ENCODE measurements at places on chromosomes 1 and 21.

DNA sequence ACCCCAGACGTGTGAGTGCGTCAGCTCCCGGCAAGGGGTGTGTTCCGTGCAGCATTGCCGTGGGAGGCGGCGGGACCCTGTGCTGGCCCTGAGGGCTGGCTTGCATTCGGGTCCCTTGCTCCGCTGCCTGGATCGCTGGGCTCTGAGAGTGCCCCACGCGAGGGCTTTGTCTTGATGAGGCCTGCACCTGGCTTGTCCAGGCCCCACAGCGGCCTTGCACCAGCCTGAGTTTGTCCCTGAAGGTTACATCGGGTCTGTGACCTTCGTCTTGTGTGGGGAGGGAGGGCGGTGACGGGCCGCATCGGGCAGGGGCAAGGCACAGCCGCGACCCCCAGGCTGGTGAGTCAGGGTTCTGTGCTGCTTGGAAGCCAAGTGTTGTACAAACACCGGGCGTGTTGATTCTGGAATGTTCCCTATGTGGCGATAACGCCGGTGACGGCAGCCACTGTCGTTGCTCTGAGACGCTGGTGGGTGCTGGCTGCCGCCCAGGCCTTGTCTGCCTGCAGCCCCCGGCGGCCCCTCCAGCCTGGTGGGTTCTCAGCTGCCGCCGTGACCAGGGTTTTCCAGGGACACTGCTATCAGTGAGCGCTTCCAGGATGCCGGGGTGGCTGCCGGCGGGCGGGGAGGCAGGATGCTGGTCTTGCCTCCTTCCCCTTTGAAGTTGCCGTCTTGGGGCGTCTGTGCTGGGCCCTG, 42.9 kb downstream of the SLX9 start:
- DNase-seq = no peak

GRCh38 chr1:225156254-225156653, 226.8 kb downstream of the DNAH14 start:
- no peak for DNase-seq

DNA sequence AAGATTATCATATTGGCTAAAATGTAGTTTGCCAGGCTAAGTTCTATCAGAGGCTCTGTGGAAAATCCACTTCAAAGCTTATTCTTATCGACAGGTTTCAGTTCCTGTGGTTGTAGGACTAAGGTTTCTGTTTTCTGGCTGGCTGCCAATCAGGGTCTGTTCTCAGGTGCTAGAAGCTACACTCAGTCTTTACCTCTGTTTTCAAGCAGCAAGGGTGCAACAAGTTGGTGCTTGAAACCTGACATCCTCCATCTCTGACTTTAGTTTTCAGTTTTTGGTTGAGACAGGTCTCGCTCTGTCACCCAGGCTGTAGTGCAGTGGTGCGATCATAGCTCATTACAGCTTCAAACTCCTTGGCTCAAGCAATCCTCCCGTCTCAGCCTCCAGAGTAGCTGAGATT, 15.3 kb upstream of the TMCO2 start:
- DNase-seq = peak; percentile 42

GRCh38 chr1:41713557-41714327, 205.0 kb downstream of the HIVEP3 start:
- no peak for DNase-seq

- no peak for DNase-seq
Measured at GRCh38 chr1:180137776-180138175, 16.9 kb upstream of the QSOX1 start.

DNA sequence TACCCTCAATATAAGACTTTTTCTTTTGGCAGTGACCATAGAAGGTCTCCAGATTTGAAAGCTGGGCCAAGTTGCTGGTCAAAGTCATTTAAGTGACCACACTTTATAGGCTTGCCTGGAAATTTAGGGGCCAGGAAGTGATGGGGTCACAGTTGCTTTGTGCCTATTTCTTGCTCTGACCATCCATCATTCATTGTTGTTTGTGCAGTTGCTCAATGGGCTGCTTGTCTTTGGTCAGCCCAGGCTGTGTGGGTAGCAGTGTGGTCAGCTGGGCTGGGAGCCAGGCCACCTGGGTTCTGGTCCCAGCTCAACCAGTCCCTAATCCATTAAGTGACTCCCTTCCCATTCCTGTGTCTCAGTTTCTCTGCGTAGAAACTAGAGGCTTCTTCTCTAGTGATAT, 2.1 kb upstream of the OTUD7B start:
- DNase-seq = no peak

DNA sequence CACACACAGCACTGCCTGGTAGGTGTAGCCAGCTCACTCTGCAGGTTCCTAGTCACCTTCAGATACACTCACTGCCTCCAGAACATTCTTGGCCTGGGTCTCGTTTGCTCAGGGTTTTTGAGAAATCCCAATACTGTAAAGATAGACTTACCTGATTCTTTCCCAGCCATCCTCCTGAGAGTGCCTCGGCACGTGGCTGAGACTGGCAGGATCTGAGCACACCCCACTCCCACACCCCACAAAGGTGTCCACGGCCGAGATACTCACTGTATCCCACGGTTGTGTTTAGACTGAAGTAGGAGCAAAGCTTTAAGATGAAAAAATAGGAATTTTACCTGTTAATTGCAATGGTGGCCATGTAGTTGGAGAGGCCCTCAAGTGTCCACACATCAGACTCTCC, 33.4 kb downstream of the SNAP47 start:
- DNase-seq = no peak

DNA sequence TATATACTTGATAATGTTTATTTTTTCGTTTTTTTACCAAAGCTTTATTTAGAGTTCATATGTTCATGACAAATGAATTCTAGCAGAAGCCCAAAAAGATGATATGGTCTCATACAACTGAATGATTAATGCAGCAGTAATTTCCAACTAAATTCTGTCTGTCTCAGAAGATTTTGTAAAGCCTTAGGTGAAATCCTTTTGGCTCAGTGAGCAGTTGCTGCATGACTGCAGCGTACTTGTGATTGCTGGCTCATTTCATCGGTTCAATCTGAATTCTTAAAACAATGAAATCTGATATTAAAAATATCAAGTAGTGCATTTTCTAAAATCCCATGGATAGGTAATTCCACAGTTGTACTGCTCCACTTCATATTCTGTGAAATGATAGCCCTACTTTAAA, 73.2 kb downstream of the AK5 start:
- DNase-seq = no peak

DNA sequence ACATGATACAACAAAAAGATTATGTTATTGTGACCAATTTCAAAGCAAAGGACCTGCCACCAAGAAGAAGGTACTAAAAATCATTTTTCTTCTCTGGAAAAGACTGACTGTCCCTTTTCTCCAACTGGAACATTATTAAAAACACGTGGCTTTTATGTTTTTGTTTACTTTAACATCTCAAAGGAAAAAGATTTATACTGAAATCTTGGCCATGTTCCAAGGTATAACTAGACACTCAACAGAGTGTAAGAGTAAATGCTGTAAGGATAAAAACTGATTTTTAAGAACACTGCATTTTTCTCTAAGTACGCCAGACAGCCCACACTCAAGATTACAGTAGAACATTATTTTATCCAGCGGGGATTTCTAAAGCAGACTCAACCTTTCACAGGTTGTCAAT, 62.1 kb downstream of the BRWD1 start:
- no peak for DNase-seq

DNA sequence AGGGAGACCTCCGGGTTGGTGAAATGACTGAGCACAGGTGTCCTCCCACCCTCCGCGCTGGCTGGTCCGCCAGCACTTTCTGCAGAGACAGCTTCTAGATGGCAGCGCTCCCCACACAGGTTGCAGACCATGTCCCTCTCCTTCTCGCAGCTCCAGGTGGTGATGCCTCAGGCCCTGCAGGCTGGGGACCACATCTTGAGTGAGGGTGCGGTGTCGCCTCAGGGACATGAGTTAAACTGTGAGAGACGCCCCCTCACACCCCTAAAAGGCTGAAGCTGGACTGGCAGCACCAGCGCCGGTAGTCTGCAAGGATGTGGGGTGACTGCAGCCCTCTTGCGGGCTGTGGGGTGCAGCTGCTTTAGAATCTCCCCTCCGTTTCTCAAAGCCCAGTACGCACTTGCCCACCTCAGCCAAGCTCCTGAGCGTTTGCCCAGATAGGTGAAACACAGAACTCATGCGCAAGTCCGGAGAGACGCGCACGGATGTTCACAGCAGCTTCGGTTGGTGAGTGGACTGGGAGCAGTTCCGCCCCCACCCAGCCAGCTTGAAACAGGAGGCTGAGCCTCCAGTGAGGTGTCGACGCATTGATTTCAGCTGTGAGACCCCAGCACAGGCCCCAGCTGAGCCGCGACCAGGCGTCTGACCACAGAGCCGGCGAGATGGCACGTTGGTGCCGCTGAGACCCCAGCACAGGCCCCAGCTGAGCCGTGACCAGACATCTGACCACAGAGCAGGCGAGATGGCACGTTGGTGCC, 28.6 kb downstream of the COL6A1 start:
- DNase-seq = no peak

GRCh38 chr21:16072737-16073136, 343.0 kb downstream of the USP25 start:
- no peak for DNase-seq

- peak; percentile 83 for DNase-seq
Measured at GRCh38 chr1:100038660-100039287, 69.0 kb downstream of the SLC35A3 start.

DNA sequence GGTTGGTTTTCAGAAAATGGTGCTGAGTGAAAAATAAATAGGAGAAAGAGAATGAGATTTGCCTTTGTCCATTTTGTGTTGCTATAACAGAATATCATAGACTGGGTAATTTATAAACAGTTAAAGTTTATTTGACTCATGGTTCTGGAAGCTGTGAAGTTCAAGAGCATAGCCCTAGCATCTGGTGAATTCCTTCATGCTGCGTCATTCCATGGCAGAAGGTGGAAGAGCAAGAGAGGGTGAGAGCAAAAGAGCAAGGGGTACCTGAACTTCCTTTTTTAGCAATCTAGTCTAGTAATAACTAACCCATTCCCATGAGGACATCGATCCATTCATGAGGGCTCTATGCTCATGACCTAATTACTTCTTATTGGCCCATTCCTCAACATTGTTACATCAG, 209.1 kb upstream of the ZP4 start:
- no peak for DNase-seq

DNA sequence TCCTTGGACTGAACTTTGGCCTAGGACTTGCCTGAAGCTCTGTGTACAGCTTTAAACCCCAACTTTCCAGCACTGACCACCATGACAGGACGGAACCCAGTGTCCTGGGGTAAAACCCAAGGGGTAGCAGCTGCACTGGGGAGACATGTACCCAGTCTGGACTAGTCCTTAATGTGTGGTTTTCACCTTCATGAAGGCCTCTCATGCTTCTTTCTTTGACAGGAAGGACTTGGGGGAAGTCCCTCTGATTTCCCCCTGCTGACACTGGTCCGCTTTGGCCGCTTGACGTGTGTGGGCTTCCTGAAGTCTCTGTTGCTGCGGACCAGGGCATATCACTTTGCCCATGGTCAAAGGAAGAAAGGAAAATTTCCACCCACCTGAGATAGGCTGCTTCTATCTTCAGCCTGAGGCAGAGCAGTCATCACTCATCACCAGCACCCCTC, 66.3 kb upstream of the PRDX6 start:
- DNase-seq = no peak

DNA sequence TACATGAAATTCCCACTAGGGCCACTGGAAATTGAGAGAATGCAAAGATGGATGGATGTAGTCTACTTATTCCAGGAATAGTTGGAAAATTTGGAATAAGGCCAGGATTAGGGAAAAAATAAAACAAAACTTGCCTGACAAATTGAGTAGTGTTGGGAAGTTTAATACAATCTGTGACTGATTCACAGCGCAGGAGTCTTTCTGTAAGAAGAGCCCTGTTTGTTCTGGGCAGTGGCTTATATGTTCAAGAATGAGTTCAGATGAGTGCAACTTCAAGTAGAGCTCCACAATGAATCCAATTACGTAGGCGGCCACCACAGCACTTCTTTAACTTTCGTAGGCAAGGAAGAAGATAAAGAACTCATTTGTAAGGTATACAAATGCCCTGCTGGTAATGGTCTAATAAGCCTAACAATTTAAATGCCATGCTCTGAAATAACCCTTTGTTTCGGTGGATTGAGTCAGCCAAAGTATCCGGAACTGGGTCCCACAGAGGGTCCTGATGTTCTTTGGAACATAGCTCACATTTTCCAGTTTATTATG, 47.1 kb upstream of the KCNE1 start:
- no peak for DNase-seq

DNA sequence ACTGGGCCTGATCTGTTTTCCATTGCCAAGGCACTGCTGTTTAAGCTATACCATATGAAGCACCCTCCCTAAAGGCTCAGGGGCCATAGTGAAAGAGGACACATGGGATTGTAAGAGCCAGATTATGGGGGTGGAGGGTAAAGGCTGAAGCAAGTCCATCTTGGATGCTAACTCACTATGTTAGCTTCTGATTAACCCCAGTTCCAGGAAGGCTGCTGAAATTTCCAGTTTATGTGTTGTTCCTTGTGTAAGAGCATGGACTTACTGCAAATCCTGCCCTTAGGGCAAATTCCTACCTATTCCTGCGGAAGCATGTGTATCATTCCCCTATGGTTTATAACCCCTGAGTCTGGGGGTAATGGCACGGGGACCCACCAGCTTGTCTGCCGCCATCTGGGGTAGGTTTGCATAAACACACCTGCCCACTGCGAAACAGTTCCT, 91.8 kb upstream of the SERBP1 start:
- no peak for DNase-seq

DNA sequence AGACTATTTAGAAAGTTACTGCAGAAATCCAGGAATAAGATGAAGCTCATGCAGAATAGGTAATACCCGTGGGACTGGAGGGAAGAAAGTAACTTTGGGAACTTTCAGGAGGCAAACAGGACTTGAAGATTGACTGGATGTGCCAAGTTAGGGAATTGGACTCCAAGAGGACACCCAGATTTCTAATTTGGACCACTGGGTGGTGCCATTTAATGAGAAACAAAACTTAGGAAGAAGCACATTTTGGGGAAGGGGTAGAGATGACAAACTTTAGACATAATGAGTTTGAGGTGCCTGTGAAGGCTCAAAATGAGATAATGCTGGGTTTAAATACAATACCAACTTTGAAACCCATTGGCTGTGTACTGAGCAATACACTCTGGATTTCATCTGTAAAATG, 3.3 kb upstream of the B4GALT3 start:
- no peak for DNase-seq

- DNase-seq = no peak
Measured at GRCh38 chr1:34711485-34711884, 43.4 kb upstream of the GJB5 start.

DNA sequence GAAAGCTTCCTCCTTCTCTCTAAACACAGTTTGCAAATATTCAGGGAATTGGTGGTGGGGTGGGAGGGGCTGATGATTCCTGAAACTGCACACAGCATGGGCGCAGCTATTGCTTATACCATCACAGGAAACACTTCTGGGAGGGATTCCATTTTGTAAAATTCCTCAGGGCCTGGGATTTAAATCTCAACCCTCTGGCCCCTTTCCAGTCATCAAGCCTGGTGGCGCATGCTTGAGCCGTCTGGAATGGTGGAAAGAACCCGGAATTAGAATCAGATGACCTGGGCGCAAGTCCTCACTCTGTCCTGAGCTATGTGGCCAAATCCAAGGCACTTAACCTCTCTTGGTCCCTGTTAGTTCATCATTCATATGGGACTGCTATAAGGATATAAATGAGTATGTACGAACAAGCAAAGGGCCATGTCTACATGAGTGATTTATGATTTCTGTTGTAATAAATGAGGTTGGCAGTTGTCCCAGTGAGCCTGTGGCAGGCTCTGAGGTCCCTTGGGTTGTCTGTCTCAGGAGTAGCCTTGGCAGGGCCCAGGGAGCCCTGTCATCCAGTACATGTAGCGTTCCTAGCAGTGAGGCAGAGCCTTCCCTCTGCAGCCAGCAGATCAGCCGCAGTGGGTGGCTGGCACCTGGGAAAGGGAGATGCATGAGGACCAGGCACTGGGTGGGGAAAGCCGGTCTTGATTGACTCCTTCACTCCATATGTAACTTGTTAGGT, 72.0 kb downstream of the MAN1C1 start:
- no peak for DNase-seq

- DNase-seq = no peak
Measured at GRCh38 chr1:19087017-19087736, 122.9 kb downstream of the UBR4 start.

All from central memory CD4-positive, alpha-beta T cell (primary cell).